ENCODE measurements at places on chromosomes 12 and 14.

- no peak for DNase-seq
Observed at GRCh38 chr14:83470466-83470865, 1936.8 kb upstream of the SEL1L start.

GRCh38 chr12:7459973-7460372 lies 16.0 kb upstream of the CD163L1 start:
- DNase-seq, result no peak

- DNase-seq, result no peak
Observed at GRCh38 chr12:2678426-2678825, 116.3 kb upstream of the FKBP4 start.

- DNase-seq, result no peak
Observed at GRCh38 chr12:61272441-61272840, 987.8 kb upstream of the USP15 start.

GRCh38 chr14:22073801-22074200 lies 400.2 kb upstream of the OR4E1 start:
- no peak for DNase-seq

DNA sequence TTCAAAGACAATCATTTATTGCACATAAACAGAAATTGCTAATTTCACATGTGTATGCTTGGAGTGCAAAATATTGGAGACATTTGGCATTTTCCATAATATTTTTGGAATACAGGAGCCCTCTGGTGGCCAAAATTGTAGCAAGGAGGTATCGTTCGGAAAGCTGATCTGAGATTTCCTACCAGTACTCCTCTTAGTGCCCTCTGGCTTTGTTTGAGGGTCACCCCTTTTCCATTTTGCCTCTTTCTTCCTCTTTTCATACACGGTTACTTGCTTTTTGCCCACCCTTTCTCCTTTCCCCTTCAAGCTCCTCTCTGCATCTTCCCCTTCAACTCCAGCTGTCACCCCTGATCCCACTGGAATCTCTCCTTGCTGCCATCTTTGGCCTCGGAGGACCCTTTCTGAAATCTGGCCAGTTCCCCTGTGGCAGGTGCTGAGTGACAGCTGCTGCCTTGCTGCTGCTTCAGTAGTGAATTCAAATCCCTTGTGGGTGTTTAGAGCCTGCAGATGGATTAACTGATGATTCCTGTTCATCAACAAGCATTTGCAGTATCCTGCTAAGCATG lies 164.6 kb upstream of the PARP11 start:
- DNase-seq, result no peak

Data from GM19239 (cell line).